ENCODE measurements at places on chromosomes 12 and 14.

GRCh38 chr14:75615200-75615599 lies 36.8 kb downstream of the FLVCR2 start:
- no peak for DNase-seq

DNA sequence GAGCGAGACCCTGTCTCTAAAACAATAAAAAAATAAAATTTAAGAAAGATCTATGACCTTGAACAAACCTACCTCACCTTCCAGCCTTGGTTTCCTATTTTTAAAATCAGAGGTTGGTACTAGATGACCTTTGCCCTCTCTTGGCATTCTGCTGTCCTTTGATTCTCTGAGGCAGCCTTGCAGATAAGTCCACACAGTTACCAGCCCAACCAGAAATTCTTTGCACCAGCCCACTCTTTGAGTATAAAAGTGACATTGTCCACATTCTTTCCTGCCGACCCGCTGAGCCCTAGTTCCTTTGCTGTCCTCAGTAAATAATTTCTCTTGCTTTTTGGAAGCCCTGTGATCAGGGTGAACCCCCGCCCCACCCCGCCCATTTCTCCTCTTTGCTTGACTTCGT lies 150.4 kb downstream of the PHETA1 start:
- DNase-seq: no peak

GRCh38 chr12:13073173-13073572 lies 29.0 kb downstream of the FAM234B start:
- no peak for DNase-seq

- no peak for DNase-seq
Observed at GRCh38 chr14:105413544-105413886, 6.1 kb upstream of the MTA1 start.

DNA sequence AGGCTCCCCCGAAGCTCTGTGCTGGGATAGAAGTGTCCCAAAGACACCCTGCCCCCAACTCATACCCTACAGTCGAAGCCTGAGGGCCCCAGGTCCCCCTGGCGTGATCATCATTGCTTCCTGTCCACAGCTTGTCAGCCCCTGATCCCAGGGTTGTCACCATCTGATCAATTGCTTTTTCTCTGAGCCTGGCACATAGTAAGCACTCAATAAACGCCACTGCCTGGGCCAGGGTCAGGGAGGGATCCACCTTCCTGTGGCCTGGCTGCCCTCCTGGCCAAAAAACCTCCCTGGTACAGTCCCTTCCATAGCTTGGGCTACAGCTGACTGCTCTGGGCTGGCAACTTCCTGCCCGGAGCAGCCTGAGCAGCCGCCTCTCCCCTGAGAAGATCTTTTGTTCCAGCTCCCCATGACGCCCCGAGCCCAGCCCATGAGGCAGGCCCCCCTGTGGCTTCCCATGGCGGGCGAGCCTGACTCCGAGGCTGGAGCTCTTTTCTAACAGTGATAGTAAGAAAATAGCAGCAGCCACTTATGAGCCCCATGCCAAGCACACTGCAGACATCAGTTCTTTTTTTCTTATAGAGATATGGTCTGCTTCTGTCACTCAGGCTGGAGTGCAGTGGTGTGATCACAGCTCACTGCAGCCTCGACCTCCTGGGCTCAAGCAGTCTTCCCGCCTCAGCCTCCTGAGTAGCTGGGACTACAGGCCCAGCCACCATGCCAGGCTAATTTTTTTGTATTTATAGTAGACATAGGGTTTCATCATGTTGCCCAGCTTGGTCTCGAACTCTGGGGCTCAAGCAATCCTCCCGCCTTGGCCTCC lies 6.5 kb downstream of the SH2B3 start:
- no peak for DNase-seq

GRCh38 chr12:114834621-114835020 lies 150.6 kb upstream of the TBX3 start:
- DNase-seq: no peak

- DNase-seq: no peak
Observed at GRCh38 chr14:79732911-79733655, 478.2 kb downstream of the DIO2 start.

DNA sequence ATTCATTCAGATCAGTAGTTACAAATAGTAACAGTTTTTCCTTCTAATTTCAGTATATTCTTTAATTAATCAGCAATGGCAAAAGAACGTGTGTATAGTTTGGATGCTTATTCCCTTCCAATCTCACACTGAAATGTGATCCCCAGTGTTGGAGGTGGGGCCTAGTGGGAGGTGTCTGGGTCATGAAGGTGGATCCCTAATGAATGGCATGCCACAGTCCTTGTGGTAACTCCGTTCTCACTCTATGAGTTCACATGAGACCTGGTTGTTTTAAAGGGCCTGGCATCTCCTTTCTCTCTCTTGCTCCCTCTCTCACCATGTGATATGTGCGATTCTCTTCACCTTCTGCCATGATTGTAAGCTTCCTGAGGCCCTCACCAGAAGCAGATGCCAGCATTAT lies 18.9 kb upstream of the SYNDIG1L start:
- DNase-seq: no peak

GRCh38 chr14:102784892-102785594 lies 7.8 kb downstream of the TRAF3 start:
- no peak for DNase-seq

DNA sequence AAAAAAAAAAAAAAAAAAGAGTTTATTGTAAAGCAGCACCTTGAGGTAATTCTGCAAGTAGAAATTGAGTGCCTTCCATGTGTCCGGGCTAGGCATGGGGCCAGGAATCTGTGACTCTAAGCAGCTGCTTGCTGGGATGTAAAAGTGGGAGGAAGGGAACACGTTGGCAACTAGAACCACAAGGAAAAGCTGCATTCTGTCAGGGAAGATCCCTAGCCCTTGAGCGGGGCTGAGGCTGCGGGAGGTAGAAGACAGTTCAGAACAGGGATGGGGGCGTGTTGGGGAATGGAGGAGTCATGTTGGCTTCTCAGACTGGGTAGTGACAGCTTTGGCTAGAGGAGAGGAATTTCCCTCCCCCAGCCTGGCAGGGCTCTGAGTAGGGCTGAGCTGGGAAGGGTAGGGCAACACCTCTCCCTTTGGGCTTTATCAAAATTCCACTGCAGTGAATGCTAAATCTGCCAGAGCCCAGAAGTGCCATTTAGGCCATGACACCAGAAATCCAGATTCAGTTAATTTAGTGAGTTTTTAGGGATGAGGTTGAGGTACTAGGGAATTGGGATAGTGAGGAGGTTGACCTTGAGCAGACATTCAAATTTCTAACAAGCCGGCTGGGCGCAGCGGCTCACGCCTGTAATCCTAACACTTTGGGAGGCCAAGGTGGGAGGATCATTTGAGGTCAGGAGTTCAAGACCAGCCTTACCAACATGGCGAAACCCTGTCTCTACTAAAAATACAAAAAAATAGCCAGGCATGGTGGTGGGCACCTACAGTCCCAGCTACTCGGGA lies 3.4 kb upstream of the TRAFD1 start:
- DNase-seq: no peak

GRCh38 chr14:34682787-34683321 lies 31.5 kb downstream of the CFL2 start:
- no peak for DNase-seq

DNA sequence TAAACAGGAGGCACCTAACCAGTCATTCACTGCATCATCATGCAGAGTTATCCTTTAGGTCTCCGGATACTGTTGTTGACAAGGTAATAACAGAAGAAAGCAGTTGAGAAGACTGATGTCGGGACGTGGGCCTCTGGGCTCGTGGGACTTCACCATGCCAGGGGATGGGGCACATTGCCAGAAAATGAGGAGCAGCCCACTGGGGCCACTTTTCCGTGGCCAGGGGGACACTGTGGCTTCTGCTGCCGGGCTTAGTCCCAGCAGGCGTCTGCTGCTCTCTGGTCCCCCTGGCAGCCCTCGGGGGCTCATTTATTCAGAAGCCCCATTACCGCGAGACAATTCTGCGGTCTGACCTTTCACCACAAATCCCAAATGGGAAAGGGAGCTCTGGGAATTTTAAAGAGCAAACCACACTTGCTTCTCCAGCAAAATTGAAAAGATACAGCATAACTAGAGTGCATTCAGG lies 201.2 kb downstream of the DAD1 start:
- DNase-seq: no peak

DNA sequence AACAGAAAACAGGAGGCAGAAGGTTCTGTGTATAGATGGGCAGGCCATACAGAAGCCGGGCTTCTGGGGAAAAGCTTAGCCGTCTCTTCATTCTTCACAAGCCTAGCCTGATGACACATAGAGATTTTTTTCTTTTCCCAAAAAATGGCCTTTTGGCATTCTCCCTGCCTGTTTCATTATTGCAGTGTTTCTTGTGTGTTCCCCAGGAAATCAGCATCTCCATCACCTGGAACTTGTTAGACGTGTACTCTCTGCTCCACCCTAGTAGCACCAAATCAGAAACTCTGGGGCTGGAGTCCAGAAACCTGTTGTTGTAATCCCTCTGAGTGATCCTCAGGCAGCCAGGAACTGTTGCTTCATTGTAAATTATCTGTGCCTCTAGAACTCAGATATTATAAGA lies 388.1 kb downstream of the CCDC91 start:
- DNase-seq: no peak

DNA sequence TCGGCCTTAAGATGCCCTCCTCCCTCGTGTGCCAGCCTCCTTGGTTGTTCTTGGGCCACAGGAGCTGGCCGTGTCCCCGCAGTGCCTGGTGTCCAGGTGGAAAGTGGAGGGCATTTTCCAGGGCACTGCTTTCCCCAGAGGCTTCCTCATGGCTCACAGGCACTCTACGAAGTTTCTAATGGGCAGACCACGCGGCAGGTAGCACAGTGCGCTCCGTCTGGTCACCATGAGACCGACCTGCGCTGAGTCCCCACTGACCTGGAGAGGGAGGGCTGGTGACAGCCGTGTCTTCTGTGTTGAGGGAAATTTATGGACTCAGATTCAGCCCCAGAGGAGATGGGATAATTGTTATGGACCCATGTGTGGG lies 186.3 kb downstream of the ADGRD1 start:
- no peak for DNase-seq

- DNase-seq: no peak
Observed at GRCh38 chr12:85356596-85357385, 76.8 kb downstream of the ALX1 start.

- no peak for DNase-seq
Observed at GRCh38 chr14:99871771-99872170, 78.6 kb downstream of the EML1 start.

- no peak for DNase-seq
Observed at GRCh38 chr14:64158608-64159007, 135.6 kb downstream of the ESR2 start.

DNA sequence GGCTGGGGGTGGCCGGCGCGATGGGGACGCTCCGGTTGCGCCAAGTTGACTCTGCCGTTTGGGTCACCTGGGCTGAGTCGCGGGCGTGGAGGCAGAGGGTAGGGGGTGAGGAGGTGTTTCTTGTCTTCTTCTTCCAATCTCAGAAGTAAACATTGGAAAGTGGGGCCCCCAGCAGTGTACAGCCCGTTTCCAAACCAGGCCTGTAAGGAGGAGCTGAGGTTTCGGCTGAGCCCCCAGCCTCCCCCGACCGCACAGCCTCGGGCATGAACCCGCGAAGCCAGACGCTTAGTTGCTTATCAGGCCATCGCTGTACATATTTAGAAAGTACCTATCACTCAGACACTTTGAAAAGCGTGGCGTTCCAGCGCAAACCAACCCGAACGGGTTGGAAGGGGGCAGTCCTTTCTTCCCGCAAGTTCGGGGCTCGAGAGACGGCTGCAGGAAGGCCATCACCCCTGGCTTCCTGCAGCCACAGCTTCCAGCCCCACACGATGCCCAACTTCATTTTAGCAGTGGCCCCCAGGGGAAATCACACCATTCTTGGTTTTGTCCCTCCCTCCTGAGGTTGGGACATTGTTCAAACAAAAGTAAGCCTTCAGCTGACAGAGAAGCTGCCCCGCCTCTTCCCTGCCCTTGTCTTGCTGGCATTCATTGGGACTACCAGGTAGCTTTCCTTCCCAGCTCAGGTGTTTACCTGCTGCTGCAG lies 164.1 kb downstream of the ZFP36L1 start:
- no peak for DNase-seq

DNA sequence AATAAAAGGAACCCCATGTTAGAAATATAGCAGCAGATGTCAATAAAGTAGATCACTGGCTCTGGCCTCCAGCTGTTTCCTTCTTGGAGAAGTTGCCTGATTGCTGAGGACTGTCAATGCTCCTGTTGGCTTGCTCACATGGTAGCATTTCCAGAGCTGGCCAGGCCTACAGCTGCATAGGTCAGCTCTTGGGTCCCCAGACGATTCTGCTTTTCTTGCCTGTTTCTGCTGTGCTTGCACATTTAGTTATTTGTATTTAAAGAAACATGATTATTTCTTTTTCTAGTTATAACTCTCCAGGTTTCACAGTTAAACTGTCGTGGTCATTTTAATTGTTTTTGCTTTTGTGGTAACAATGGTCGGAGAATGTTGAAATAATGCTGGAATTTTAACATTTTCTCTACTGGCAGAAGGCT lies 7.2 kb downstream of the NAV3 start:
- DNase-seq: no peak

DNA sequence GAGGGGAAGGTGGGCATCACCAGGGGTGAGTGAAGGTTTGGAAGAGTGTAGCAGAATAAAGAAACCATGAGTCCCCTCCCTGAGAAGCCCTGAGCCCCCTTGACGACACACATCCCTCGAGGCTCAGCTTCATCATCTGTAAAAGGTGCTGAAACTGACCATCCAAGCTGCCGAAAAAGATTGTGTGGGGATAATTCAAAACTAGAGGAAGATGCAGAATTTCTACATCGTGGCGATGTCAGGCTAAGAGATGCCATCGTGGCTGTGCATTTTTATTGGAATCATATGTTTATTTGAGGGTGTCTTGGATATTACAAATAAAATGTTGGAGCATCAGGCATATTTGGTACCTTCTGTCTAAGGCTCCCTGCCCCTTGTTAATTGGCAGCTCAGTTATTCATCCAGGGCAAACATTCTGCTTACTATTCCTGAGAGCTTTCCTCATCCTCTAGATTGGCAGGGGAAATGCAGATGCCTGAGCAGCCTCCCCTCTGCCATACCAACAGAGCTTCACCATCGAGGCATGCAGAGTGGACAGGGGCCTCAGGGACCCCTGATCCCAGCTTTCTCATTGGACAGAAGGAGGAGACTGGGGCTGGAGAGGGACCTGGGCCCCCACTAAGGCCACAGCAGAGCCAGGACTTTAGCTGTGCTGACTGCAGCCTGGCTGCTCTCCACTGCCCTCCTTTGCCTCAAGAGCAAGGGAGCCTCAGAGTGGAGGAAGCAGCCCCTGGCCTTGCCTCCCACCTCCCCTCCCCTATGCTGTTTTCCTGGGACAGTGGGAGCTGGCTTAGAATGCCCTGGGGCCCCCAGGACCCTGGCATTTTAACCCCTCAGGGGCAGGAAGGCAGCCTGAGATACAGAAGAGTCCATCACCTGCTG lies 7.0 kb downstream of the SERPINA1 start:
- DNase-seq: no peak

Measured in D721Med (cell line).